Renal cortical epithelial cell (primary cell): ENCODE measurements at places on chromosomes 2 and 18. TPM values are rescaled to one million over a fixed set of nuclear protein-coding genes. Genes with fewer than 3 reads are reported as not detected.

GRCh38 chr2:165989851-165990250 is 36.3 kb upstream of the TTC21B start:
- DNase-seq: no peak

Gene RBKS
- 10.0 and 12.5 TPM in 2 replicates for total RNA-seq

- DNase-seq: peak; percentile 1
These were observed 189.0 kb downstream of the GALNT1 start for GRCh38 chr18:35770376-35771014.

DNA sequence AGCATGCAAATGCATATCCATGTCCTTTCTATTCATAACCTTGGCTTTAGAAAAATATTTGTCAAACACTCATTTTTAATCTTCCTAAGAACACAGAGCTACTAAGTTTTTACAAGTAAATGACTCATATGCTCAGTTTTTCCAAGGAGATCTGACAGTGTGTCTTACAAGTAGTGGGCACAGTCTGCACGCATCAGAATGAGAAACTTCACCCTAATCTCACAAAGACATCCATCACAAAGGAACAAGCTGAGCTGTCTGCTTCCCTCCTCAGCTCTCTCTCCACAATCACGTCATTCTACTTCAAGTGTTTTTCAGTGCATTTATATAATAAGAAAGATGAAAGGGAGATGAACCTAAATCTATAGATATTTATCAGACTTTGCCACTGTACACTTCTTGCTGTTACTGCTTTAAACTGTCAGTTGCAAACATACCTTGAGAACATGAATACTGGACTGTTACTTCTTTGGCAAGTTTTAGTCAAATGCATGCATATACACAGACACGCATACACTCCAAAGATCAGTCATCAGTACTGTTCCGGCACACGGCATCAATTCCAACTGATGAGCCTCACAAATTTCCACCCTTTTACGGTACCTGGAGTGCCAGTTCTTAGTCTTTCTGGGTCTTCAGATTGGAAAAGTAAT is 75.7 kb downstream of the RBMS1 start:
- no peak for DNase-seq

- peak; percentile 66 for DNase-seq
These were observed 44.4 kb downstream of the FECH start for GRCh38 chr18:57542126-57542525.

Gene BZW1
- total RNA-seq: 398 and 823 TPM in 2 replicates

- DNase-seq: no peak
These were observed 27.9 kb downstream of the G6PC2 start for GRCh38 chr2:168929031-168929430.

DNA sequence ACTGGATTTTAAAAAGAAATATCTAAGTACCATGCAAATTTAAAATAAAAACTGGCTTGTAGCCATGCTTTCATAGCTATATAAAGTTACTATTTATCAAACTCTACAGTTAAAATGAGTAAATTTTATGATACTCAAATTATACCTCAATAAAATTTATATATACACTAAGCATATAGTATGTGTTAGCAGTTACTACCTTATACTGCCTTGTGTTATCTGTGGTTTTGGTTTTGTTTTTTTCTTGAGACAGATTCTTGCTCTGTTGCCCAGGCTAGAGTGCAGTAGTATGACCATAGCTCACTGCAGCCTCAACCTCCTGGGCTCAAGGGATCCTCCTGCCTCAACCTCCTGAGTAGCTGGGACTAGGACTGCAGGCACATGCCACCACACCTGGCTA is 342.1 kb downstream of the KIAA1328 start:
- DNase-seq: no peak

- peak; percentile 89 for DNase-seq
These were observed 64.1 kb upstream of the ACVR1C start for GRCh38 chr2:157692768-157693167.

DNA sequence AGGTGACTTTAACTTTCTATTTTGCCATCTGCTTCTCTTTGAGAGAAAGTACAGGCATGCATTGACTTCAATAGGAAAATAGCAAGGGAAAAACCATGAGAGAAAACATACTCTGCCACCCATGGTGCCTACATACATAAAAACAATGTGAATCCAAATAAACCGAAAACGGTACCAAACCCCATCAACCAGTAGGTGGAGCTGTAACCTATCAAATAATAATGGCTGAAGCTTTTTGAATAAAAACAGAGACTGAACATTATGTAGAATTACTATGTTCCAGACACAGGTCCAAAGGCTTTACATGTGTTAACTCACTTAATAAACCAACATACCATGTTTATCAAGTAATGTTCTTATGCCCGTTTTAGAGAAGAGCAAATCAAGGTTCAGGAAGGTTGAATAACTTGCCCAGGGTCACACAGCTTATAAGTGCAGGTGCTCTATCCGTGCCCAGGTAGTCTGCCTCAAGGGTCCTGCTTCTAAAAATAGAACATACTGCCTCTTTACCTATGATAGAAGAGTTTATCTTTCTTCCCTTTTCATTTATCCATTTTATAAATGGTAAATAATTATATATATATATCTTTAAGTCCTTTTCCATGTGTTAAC is 293.9 kb upstream of the SYT4 start:
- DNase-seq: peak; percentile 53

DNA sequence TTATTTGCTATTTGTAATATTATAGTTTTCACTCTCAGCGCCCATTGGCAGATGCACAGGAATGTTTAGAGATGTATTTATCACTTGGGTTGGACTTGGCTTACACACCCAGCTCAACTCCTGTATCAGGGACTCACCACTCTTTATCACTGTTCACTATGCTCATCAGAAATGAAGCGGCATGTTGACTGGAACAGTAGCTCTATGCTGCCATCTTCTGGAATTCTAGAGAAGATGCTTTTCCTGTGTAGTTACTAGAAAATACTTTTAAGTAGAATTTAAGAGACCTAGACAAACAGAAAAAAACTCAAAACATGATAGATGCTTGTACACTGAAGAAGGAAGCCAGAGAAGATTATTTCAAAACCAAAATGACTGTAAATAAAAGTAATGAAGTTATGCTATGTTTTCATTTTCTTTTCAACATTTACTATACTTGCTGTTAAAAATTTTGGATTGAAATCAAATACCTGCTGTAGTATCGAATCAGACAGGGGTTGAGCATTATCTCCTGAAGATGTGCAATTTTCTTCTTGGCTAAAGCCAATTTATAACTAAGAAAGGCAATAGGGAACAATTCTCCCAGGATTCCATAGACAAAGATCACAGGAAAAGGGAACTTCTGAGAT is 47.4 kb upstream of the NXPH2 start:
- peak; percentile 72 for DNase-seq

DNA sequence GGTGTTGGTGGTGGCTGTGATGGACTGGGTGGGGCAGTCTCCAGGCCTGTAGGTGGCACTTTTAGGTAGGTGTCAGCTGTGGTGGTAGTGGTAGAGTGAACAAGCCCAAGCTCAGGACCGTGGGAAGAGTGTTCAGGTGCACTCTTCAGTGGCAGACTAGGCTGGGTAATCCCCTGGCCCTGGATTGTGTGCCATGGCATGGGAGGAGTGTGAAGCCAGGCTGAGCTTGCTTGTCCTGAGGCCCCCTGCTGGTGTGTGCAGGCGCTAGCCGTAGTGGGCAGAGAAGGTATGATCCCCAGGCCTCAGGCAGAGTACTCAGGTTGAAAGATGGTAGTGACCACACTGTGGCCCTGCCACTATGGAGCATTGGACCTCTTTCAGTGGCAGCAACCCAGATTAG is 850.3 kb downstream of the DSC3 start:
- DNase-seq: no peak

Gene SANBR
- 14.6 and 21.3 TPM in 2 replicates for total RNA-seq

Gene MC4R
- total RNA-seq: not detected in 2 replicates

- DNase-seq: no peak
These were observed 36.4 kb upstream of the SLC14A1 start for GRCh38 chr18:45687621-45688020.

Gene C2orf92
- total RNA-seq: 0.17 and 3.9 TPM in 2 replicates

Gene CEP192
- total RNA-seq: 35.1 and 37.2 TPM in 2 replicates

GRCh38 chr2:197075754-197076337 is 149.3 kb upstream of the PGAP1 start:
- no peak for DNase-seq

Gene RFX8
- total RNA-seq: not detected in 2 replicates

Gene LDLRAD4
- total RNA-seq: 0.87 and 4.3 TPM in 2 replicates

Gene GRB14
- 10.4 and 22.1 TPM in 2 replicates for total RNA-seq

GRCh38 chr2:39703181-39703872 is 37.6 kb downstream of the TMEM178A start:
- no peak for DNase-seq

GRCh38 chr2:196821195-196821594 is 12.0 kb upstream of the C2orf66 start:
- DNase-seq: no peak

GRCh38 chr2:195360242-195360641 is 296.8 kb upstream of the SLC39A10 start:
- no peak for DNase-seq

GRCh38 chr2:232405943-232406510 is 617 bp upstream of the ALPG start:
- no peak for DNase-seq

Gene HAUS1
- total RNA-seq: 51.3 and 85.3 TPM in 2 replicates

DNA sequence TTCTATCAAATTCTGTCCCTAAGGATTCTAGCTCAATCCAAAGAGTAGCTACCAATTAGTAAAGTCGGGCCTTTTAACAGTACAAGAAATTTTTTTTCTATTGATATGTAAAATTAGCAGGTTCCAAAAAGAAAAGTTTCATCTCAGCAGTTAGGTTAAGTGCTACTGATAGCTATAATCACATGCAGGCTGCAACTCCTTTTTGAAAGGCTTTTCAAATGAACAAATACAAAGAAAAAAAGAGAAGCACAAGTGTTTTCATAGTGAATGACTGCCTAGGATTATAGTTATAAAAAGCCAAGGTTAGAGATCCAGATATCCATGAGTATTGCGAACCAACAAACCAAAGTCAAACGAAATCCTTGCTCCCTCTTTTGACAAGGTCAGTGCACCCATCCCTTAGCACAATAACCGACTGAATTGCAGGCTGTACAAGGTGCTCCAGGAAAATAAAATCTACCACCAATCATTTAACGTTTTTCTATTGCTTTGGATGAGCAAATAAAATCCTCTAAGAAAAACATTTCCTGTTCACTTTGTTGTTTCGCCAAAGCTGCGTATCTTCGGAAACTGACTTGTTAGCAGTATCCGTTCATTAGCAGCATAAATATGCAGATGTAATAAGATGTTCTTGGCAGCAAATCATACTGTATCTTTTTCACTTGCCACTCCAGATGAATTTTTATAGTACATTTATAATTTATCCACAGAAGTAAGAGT is 100.2 kb downstream of the SRBD1 start:
- DNase-seq: no peak

Gene FANCL
- total RNA-seq: 9.7 and 25.8 TPM in 2 replicates

Gene GULP1
- 130 and 159 TPM in 2 replicates for total RNA-seq

DNA sequence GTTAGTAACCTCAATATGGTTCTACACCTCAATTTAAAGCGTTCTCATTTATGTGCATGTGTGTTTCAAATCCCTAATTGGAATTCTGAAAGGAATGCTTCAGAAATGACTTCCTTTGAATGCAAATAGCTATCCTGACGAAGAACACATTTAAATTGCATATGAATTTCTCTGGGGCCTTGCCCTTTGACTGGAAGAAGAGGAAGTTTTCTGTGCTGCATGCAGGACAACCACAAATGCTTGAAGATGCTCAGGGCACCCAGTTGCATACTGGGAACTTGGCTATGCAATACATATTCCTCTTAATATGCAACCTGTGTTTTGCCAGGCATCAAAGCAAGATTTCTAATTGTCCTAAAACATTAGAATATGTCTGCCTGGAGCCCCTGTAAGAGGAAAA is 55.3 kb downstream of the TMEM178A start:
- DNase-seq: no peak

Gene KCNF1
- total RNA-seq: not detected in 2 replicates

Gene LYG1
- total RNA-seq: 0.70 TPM in 1 of 2 replicates, not detected in the other

DNA sequence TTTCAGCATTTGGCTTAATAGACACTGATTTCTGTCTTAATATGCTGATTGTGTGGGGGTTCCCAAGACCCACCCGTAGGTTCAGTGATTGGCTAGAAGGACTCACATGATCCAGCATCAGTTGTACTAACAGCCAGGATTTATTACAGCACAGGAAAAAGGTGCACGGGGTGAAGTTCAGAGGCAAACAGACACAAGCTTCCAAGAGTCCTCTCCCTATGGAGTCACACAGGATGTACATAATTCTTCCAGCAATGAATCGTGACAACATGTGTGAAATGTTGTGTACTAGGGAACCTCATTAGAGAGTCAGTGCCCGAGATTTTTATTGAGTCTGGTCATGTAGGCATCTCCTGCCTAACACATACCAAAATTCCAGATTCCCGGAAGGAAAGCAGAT is 52.8 kb downstream of the GALNT1 start:
- peak; percentile 35 for DNase-seq

- peak; percentile 51 for DNase-seq
These were observed 195.4 kb downstream of the ZEB2 start for GRCh38 chr2:144324446-144325045.

Gene LGALSL
- total RNA-seq: 4.6 and 16.0 TPM in 2 replicates

Gene COL3A1
- total RNA-seq: 1.6 and 18.2 TPM in 2 replicates
